Stimulated activated CD8-positive, alpha-beta memory T cell treated with anti-CD3 and anti-CD28 coated beads, Interleukin-7, amount 100 ng/mL, for 1 hour (primary cell): ENCODE measurements at places on chromosomes 2 and 18.
A peak's percentile ranks its signal among the peaks of the same experiment; 100 is the strongest.

DNA sequence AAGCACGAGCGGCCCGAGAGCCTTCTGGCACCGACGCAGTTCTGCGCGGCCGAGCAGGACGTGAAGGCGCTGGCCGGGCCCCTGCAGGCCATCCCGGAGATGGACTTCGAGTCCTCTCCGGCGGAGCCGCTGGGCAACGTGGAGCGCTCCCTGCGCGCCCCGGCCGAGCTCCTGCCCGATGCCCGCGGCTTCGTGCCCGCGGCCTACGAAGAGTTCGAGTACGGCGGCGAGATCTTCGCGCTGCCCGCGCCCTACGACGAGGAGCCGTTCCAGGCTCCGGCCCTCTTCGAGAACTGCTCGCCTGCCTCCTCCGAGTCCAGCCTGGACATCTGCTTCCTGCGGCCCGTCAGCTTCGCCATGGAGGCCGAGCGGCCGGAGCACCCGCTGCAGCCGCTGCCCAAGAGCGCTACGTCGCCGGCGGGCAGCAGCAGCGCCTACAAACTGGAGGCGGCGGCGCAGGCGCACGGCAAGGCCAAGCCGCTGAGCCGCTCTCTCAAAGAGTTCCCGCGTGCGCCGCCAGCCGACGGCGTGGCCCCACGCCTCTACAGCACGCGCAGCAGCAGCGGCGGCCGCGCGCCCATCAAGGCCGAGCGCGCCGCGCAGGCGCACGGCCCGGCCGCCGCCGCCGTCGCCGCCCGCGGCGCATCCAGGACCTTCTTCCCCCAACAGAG, 70.4 kb downstream of the ARHGEF33 start:
- DNase-seq = peak; percentile 12

- no peak for DNase-seq
Measured at GRCh38 chr18:46464926-46465655, 191.9 kb downstream of the LOXHD1 start.

DNA sequence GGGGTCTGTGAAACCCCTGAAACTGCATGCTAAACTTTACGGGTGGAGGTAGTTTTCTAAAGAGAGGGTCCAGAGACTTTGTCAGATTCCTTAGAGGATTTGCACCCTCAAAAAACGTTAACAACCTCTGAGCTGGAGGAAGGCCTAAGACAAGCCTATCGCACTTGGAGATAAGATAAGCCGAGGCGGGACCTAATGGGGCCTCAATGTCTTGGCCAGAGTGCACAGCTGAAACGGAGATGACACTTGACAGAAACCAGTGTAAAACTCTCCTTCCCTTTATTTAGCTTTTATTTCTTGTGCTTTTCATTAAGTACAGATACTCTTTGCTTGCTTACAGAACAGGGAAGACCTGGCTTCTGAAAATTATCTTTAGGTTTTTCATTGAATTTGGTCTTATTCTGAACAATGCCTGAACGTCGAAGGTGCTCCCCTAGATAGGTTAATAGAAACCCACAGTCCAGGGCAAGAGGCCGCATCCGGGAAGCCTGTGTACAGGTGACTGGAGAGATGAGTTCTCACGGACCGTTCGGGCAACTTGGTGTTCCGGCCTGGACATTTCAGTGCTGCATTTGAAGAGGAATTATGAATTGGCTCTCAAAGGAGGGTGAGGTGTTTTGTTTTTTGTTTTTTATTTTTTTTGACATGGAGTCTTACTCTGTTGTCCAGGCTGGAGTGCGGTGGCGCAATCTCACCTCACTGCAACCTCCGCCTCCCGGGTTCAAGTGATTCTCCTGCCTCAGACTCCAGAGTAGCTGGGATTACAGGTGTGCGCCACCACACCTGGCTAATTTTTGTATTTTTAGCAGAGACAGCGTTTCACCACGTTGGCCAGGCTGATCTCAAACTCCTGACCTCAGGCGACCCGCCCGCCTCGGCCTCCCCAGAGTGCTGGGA, 49.7 kb downstream of the SH3BP4 start:
- no peak for DNase-seq

- no peak for DNase-seq
Measured at GRCh38 chr2:184729581-184729980, 131.3 kb downstream of the ZNF804A start.

GRCh38 chr2:66872081-66872985, 437.4 kb downstream of the MEIS1 start:
- no peak for DNase-seq

DNA sequence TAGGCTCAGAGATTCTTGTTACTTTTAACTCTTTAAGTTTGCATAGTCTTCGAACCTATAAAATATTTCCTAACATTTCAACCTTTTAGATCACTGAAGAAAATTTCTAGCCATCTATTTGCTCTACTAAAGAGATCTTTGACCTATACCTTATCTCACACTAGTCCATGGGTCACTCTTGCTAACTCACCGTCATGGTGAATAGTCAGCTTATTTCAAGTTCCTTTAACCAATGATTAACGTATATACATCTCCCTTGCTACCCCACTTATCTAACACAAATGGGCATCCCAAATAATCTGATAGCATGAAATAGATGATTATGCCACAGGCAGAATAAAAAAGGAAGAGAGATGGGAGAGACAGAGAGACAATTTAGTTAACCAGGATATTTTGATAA, 303.1 kb downstream of the GPD2 start:
- DNase-seq = no peak

DNA sequence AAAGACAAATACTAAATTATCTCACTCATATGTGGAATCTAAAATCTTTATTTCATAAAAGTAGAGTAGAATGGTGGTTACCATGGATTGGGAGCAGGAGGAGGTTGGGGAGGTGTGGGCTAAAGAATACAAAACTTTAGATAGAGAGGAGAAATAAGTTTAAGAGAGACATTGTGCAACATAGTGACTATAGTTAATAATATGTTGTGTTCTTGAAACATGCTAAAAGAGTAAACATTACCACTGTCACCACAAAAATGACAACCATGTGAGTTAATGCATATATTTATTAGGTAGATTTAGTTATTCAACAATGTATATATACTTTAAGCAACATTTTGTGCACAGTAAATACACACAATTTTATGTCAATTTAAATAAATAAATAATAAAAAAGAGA, 128.5 kb upstream of the COL3A1 start:
- DNase-seq = no peak

GRCh38 chr18:9947248-9947647, 33.4 kb downstream of the VAPA start:
- no peak for DNase-seq

GRCh38 chr2:101107241-101107640, 43.9 kb downstream of the TBC1D8 start:
- no peak for DNase-seq

DNA sequence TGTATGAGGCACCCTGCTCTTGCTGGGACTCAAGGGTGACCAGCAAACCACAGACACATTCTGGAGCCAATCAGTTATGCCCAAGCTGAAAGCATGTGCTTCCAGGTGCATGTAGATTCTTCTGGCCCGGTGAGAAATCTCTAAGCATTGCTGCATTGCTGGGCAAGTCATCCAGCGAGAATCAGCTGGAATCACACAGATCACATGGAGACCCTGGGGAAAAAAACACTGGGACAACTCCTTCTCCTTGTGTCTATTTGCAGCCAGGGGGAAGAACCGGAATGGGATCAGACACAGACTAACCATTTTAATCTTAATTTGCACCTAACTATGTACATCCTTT, 119.7 kb upstream of the KLF7 start:
- no peak for DNase-seq

- no peak for DNase-seq
Measured at GRCh38 chr2:238714038-238714528, 133.8 kb upstream of the TWIST2 start.

DNA sequence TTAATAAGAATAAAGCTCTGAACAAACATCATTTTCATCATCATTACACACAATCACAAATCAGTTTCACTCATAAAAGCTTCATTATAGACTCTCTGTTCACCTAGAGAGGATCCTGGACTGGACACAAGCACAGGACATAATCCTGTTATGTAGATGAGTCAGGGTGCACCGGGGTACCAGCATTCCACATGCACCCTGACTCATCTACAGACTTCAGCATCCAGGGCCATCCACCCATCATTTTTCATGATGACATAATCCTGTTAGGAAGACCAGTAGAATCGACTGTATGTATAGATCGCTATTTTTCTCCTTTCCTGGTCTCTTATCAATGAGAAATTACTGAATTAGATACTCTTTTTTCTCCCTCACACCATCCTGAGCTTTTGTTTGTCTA, 73.7 kb upstream of the PIK3C3 start:
- no peak for DNase-seq

- DNase-seq = no peak
Measured at GRCh38 chr2:59206361-59206760, 965.2 kb upstream of the FANCL start.

DNA sequence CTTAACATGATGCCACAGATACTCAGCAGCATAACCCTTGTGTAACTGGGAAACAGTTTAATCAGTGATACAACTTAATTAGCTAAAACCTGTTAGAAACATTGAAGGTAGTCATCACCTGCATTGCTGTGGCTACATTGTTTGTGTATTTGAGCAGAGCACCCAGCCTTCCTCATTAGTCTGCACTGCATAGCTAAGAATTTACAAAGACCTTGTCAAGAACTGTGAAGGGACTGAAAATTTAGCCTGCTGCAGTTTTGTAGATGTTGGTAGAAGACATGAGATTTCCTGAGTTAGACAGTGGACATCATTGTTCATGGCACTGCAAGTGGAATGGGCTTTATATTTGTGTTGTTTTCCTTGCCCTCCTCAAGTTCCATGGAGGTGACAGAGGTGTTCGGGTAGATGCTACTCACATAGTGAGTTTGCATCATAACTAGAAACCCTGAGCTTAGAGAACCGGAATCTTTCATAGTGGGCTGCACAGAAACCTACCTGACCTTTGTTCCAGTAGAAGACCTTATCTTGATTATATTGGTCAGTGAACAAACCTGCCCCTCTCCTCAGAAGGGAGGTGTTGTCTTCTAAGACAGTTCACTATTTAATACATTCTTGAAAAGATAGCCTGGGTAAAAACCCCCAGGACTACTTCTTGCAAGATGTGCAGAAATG, 12.5 kb downstream of the VAPA start:
- no peak for DNase-seq

GRCh38 chr2:187959821-187960220, 331.9 kb upstream of the GULP1 start:
- DNase-seq = no peak

GRCh38 chr18:44637210-44638033, 43.3 kb upstream of the SETBP1 start:
- no peak for DNase-seq

GRCh38 chr2:47620770-47621437, 162.0 kb upstream of the MSH6 start:
- DNase-seq = no peak

GRCh38 chr18:26621161-26622026, 73.0 kb upstream of the KCTD1 start:
- no peak for DNase-seq
